ENCODE measurements at places on chromosomes 6 and 20.
A peak's percentile ranks its signal among the peaks of the same experiment; 100 is the strongest.

DNA sequence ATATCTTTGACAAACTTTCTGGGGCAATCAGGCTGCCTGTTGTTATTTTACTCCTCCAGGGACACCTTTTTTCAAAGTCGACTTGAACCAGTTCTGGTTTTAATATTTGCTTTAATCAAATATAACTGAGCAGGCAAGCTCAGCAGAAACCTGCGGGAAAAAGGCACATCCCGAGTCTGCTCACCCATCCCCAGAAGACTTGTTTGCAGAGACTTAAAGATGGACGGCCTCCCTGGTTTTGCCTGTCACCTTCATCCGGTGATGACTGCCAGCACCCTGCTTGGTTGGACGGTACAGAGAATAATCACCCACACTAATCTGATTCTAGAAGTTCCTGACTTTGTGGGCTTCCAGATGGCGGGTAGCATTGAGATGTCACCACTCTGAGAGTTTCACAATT, 36.8 kb downstream of the PPP1R3G start:
- no peak for DNase-seq

DNA sequence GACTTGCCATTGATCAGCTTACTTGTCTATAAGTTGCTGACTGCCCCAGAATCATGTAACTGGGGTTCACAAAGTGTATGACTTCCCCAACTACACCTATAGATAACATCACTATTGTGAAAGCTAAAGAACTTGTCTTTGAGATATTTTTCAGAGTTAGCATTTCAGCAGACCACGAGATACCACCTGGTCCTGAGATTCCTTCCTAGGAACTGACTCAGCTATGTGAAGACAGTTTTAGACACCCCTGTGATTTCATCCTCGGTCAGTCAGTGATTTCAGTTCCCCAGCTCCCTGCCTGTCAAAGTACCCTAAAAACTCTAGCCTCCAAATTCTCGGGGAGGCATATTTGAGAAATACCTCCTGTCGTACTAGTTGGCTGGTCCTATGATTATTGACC, 62.4 kb downstream of the TXNDC5 start:
- DNase-seq: no peak

- DNase-seq: no peak
Observed at GRCh38 chr6:38968702-38969149, 79.9 kb upstream of the GLP1R start.

- DNase-seq: no peak
Observed at GRCh38 chr20:54469293-54469692, 6.1 kb upstream of the DOK5 start.

- DNase-seq: no peak
Observed at GRCh38 chr6:170453586-170454511, 99.3 kb downstream of the PSMB1 start.

GRCh38 chr6:15793288-15793687, 130.5 kb upstream of the DTNBP1 start:
- DNase-seq: no peak

- DNase-seq: no peak
Observed at GRCh38 chr6:163406366-163406765, 8.2 kb upstream of the QKI start.

DNA sequence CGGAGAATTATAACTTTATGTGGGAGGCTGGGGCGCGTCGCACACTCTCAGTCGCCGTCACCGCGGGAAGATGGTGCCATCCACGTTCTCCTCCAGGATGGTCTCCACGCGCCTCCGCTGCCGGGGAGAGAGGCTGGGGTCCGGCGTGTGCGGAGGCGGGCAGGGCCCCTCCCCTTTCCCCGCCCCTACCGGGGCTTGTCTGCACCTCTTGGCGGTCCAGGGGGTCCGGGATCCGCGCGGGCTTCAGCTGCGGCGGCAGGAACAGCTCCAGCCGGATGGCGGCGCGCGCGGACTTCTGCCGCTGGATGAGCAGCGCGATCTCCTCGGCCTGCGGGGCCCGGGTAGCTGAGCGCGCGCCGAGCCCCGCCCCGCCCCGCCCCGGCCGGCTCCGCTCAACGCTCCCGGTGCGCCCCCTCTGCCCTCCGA, 807 bp downstream of the LKAAEAR1 start:
- peak; percentile 65 for DNase-seq

- no peak for DNase-seq
Observed at GRCh38 chr20:10119336-10119735, 84.5 kb downstream of the ANKEF1 start.

- no peak for DNase-seq
Observed at GRCh38 chr20:4876731-4877130, 124.6 kb downstream of the SLC23A2 start.

DNA sequence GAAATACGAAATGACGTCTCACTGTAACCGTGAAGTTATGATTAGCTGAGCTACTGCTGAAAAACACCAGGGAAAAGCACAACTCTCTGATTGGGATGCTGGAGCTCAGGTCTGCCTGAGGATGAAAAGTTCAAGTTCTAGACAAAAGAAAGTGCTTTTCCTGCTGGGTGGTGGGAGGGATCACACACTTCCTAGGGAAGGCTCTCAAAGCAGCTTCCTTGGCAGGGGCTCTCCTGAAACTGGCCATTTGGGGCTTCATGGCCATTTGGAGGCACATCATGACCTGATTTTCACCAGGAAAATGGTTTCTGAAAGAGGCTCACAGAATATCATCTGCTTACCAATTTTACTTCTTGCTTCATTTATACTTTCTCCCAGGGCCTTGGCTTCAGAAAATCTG, 97.1 kb upstream of the KCNK16 start:
- no peak for DNase-seq

DNA sequence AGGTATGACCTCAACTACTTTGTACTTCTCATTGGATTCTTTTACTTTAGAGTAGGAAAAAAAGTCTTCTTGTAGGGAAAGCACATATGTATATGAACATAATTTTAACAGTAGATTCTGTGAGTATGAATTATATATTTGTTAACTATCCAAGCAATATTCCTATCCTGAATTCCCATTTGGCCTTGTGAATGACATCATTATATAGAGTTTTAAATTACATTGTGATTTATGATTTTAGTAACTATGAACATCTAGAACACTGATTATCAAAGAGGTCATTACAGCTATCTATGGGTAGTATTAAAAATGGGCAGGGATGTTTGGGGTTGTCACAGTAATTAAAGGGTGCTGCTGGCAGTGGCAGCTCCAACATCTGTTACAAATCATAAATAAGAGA, 163.9 kb upstream of the TFAP2D start:
- DNase-seq: no peak

DNA sequence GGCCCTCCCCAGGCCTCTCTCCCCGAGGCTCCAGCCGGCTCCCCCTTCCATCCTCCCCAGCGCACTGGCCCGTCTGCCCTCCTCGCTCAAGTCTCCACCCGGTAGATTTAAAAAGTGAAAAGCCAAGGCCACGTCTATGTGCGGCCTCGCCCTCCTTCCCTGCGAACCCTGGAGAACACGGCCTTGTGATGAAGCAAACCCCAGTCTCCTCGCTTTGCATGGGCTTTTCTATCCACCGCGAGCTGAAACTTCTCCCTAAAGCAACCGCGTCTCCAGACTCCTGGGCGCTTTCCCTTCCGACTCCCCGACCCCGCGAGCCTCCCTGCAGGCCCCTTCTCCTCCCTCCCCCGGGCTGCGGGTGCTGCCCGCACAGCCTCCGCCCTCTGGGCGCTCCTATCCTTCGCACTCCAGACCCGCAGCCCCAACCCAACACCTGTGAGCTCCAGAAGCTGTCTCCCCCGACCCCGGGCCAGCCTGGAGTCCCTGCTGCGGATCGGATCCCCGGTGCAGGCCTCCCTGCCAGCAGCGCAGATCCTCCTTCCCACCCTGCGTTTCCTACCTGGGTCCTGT, 265.2 kb upstream of the QKI start:
- DNase-seq: no peak

DNA sequence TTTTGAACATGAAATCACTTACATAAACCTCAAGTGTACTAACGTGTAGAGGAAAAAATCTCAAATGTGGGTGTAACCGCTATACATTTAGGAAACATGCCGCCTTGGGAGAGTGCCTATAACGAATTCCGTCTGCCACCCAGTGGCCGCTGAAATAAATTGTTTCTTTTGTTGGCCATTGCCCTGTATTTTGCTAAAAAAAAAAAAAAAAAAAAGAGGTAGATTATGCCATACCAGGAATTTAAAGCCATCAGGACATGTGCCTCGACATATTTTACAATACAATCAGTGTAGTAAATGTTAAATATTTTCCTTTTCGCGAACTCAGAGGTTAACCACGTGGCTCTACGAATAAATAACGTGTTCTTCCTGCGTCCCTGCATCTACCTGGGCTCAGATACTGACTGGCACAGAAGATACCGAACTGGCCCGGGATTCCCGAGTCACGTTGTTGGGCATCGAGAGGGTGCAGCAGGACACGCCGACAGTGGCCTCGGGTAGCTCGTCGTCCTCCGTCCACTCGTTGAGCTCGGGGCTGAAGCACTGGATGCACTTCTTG, 14.3 kb downstream of the KLHL31 start:
- peak; percentile 28 for DNase-seq

DNA sequence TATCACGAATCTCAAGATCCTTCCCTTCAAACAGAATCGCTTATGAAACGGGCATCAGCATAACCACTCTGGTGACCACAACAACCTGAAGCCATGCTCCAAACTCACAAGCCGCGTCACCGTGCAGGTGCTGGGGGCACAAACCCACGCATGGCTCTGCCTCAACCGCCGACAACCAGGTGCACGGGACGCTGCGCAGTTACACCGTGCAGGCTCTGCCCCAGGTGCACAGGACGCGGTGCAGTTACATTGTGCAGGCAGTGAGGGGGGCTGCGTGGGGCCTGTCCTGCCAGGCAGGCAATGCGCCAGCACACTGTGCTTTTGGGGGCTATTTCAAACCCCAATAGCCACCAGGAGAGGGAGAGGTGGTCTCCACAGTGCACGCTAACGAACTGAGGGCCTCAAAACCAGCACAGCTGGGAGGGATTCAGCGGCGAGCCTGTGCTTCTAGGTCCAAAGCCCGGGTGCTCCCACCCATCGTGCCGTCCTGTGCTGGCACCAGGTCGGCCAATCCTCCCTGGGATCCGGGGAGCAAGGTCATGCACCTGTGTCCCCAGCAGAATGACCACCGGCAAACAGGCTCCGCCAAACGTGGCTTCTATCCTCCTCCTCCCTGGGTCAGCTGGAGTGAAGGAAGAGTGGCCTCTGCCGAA, 35.8 kb downstream of the ZBTB46 start:
- no peak for DNase-seq

- DNase-seq: no peak
Observed at GRCh38 chr6:25916789-25917490, 13.6 kb downstream of the SLC17A2 start.

- no peak for DNase-seq
Observed at GRCh38 chr6:54327631-54328030, 19.4 kb downstream of the TINAG start.

DNA sequence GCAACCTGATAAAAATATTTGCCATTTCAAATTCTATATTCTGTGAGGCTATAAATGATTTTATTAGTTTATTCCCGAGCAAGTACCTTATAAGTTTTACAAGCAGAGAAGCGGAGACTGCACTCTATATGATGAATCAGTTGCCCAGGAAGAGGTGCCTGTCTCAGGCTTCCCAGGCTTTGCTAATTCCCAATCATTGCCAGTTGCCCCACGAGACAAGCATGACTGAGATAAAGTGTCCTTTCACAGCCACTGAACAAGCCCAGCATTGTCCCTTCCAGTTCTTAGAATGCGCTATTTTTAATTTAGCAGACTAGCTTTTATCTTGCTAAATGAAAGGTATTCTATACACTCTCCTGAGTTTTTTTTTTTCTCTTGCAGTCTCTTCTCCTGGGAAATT, 260.7 kb downstream of the ALDH8A1 start:
- DNase-seq: no peak

DNA sequence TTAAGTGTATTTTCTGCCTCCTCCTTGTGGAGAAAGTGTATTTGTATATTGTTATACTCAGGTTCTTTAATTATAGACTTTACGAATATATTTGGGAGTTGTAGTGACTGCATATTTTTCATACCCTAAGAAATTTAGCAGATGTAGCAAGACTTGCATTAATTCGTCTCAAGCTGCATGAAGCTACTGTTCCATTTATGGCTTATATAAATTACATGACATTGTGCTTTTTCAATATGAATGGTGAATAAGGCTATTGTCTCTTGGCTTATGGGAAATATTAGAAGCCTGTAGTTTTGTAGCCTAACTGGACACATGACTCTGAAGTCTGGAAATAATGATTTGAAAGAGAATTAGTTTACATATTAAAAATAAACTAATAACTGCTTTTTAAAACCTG, 2.4 kb downstream of the ADGRG6 start:
- DNase-seq: no peak

DNA sequence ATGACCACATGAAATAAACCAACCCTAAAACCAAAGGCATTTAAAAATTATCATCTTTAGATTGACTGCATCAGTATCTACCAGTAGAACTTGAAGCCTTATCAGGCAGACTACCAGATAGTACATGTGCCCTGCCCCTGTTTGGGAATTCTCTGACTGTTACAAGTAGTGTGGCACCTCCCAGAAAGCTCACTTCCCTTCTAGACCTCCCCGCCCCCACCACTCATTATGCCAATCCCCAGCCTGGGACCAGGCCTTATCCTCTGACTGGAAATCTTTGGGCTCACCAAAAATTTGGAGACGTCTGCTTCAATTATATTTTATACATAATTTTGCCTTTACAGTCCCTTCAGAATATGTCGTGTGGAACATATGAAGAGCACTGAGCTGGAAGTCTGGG, 155.6 kb downstream of the TFAP2B start:
- no peak for DNase-seq

DNA sequence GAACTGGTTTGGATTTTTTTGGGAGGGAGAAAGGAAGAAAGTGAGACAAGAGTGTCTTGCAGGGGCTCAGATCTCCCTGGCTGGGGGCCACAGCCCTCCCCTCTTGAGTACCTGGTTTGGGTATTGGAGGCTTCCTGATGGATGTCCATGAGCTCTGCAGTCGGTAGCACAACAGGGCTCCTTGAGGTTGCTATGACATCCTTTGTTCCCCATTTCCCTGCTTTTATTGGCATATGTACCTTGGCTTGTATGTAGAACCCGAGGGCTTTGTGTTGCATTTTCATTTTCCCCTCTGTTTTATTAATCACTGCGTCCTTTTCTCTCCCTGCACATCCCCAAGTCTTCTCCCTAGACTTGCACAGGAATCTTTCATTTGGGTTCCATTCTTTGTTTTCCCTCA, 355.5 kb upstream of the TSHZ2 start:
- no peak for DNase-seq

DNA sequence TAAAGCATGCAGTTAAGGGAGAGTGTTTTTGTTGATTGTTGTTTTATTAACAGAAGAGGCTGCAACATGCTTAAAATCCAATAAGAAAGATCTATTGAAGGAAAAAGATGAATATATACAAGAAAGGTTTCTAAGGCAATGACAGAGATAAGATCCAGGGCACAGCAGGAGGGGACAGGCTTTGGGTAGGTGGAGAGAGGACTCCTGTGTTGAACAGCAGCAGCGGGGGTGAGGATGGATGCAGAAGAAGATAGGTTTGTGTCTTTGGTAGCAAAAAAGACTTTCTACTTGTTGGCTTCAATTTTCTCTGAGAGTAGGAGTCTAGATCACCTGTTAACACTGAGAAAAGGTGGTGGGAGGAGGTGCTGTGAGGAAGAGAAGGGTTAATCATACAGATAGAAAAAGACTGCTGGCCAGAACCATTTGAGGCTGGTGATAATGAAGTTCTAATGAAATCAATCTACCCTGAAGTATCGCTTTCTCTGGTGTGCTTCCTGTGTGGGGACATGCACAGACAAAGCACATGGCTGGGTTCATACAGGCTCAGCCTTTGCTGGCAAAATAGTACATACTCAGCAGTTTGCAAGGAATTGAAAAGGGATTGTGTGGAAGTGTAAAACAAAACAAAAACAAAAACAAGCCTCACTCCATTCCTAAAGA, 17.2 kb upstream of the DST start:
- DNase-seq: no peak

Data from SW 1271 (cell line).